HepG2 (cell line): ENCODE measurements at places on chromosomes 11 and 22.

DNA sequence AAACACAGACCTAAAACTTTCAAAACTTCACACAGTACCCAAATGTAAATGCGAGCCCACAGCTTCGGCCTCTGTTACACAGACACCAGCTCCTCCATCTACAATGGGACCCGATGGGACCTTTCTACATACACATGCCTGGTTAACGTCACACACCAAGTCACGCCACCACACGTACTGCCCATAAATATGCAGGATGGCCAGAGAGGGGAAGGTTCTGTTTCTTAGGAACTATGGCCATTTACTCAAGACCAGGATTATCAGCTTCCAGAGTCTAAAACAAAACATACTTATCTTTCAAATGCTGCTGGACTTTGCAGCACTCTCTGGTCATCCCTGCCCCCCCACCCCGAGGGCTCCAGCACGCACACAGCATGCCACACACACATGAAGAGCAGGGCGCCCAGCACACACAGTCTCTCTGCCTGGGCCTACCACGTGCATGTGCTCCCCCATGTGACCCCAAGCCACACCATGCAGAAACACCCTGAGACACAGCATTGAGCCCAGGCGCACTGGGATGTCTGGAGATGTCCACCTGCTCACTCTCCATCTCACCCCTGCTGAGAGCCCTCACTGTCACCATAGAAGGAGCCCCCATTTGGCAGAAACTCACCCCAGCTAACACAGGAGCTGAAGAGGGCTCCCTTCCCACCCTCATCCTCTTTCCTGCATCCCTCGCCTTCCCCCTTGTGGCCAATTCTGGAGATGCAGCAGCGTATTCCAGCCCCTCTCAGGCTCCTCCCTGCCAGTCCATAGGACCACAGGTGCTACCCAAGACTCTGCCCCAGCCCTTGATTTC lies 61.8 kb downstream of the SLC22A12 start:
- DNase-seq: peak; percentile 57

DNA sequence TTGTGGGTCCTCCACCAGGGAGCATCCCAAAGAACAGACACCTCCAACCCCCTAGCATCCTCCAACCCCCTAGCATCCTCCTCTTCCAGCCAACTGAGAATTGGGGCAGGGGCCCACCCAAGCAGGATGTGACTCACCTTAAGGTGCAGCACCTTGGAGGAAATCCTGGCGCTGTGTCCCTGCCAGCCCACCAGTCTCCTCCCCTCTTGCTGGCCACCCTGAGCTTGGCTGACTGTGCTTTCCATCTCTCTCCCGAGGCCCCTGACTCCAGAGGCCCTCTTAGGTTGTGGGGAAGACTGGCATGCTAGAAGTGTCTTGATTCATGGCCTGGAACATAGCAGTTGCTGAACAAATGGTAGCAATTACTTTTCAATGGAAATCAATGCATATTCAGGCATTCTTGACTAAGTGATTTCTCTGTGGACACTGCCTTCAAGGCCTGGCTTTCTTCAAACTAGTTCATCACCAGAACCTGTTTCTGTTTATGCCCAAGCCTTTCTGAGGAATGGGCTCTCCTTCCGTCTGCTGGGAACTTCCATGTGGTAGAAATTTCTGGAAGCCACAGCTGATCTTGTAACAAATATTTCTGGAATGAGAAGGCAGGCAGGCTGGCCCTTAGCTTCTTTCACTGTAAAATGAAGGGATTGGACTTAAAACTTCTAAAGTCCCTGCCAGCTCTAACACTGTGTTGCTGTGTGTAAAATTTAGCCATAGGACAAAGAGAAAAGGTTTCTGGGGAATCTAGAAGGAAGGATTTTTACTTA lies 60.5 kb downstream of the CEP164 start:
- no peak for DNase-seq

DNA sequence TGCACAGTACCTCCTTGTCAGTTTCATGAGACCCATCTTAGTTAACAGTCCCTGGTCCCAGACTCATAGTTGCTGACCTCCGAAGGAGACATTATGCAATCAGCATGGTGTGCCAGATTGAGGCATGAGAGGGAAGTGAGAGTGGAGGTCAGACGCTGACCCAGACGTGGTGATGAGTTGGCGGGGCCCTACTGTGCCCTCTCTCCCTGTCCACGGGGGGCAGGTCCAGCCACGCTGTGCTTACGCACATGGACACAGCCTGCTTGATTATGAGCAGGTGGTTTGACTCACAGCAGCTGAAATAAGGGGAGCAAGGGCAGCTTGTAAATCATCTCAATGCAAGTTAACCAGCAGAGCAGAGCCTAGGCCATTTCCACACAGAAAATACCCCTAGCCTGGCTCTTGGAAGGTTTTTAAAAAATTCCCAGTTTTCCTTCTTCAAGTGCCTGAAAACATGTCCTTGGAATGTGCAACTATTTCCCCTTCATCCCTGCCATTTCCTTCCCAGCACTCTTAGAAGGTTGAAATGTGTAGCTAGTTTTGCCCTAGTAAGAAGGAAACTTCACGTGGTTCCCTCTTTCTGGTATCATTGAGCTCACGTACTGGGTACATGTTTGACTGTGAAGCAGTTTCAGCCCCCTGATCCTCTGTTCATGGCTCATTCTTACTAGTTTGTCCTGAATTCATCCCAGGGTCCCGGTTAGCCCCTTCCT lies 122.6 kb upstream of the SORL1-AS1 start:
- DNase-seq: no peak

DNA sequence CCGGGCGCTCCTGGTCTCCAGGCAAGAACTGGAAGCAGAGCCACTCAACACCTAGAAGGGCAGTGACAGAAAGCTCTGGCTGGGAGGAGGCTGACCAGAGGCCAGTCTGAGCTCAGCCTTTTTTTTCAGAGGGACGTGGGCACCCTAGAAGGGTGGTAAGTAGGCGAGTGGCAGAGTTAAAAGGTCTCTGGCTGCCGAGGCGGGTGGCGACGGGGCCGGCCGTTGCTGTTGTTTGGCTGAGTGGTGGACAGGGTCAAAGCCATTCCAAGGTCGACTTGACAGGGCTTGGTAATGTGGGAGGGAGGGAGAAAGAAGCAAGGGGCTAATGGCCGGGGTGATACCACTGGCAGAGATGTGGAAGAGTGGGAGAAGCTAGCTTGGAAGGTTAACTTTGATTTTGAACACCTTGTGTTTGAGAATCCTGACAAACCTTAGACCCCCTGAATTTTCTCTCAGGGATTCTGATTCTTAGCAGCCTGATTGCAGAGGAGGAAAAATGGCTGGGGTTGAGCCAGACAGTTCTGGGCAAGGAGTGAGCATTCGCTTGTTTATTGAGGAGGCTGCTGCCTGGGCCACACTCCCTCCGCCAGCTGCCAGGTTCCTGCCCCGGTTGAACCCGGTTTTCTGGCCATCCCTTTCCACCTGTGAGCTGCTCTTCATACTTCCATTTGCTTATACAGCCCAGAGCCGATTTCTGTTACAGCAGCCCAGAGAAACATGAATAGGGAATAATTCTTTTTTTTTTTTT lies 868 bp upstream of the SYCE3 start:
- DNase-seq: peak; percentile 34

- no peak for DNase-seq
Measured at GRCh38 chr11:120900643-120901042, 123.3 kb upstream of the TBCEL start.

- no peak for DNase-seq
Measured at GRCh38 chr22:45007391-45008185, 2.2 kb downstream of the PHF21B start.

DNA sequence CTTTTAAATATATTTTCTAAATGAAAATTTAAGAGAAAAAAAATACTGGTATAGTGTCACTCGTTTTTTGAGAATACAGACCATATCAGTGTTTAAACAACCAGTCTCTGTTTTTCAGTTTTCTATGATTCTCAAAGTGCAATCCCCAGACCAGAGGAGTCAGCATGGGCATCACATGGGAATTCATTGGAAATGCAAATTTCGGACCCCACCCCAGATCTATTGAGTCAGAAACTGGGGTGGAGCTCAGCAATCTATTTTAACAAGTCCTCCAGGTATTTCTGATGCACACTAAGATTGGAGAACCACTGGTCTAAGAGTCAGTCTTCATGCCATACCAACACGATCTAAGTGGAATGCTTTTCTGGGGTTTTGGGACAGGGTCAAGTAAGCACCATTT lies 66.1 kb downstream of the FAR1 start:
- DNase-seq: no peak

DNA sequence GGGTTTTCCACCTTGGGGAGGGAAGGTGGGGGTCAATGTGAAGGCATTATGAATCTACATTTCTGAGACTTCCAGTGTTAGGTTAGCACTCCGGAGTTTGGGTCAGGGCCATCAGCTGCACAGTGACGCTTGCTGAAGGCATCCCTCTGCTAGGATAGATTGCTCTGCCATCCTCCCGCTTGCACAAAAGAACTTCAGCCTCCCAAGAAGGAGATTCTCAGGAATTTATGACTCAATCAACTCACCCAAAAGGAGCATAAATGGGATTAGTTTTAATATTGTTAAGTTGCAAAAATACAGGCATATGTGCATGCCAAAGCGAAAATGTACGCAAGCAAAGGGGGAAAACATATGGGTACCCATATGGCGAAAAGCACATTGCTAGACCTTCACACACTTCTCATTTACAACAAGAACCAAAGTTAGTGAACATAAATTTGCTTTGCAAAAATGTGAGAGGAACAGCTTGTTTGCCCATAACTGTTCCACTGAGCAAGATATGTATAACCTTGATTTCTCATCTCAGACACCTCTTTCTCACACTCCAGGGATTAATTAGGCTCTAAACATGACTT lies 1013.0 kb downstream of the OPCML start:
- no peak for DNase-seq
